Left hindlimb (tissue), 1 donor: ENCODE measurements at places on chromosomes 5 and 9.

DNA sequence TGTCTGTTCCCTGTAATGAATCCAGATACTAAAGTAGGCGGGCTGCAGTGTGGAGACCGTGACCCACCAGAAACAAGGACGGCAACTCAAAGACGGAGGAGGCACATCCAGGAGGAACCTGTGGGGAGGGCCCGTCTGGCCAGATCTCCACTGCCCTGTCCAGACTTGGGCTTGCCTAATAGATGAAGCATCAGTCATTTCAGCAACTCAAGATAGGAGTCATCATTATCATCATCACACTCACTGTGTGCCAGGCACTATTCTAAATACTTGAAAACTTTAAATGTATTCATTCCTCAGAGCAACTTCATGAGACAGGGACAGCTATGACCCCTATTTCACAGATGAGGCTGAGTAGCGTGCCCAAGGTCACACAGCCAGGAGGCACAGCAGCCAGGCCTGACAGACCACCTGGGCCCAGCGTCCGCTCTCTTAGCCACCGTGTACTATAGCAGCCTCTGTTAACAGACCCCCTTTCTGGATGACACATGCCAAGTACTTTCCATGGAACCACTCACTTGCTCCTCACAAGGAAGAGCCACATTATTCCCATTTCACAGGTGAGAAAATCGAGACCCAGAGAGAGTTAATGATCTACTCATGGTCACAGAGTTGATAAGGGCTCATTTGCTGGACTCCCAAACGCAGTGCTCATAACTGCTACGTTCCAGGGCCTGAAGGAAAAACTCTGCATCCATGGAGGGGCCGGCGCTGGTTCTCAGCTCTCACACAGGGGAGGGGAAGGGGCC lies 4.9 kb upstream of the IL4 start:
- DNase-seq: no peak

DNA sequence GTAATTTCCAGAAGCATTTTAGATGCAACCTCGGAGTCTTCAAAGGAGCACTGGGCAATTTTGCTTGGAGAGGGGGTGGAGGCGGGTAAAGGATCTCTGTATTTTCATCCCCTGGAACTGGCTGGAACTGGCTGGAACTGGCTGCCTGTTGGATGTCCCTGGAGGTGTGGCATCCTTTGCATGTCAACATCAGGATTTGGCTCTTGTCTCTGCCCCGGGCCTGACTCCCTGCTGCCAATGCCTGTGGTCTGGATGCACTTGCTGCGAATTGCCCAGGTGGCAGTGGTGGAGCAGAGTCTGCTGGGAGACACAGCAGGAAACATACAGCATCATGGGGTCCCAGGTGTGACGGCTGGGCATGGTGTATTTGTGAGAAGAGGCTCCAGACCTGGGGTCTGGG lies 391.3 kb downstream of the GADD45G start:
- no peak for DNase-seq

DNA sequence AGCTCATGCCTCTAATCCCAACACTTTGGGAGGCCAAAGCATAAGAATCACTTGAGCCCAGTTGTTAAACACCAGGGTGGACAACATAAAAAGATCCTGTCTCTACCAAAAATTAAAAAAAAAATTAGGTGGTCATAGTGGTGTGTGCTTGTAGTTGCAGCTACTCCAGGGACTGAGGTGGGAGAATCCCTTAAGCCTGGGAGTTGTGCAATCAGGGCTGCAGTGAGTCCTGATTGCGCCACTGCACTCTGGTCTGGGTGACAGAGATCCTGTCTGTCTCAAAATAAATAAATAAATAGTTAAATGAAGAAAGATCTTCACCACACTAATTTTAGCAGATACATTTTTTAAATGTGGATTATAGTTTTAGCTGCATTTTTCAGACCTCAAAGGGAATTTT lies 433.2 kb downstream of the MAT2B start:
- DNase-seq: no peak

GRCh38 chr5:55232985-55233928 lies at the start of gene CCNO:
Gene CCNO, minus strand, starts transcription at chr5:55233608. Its CDS starts 85 bp downstream, at chr5:55233523.
- DNase-seq: peak; percentile 77

- no peak for DNase-seq
Observed at GRCh38 chr5:1193591-1193985, 7.8 kb upstream of the SLC6A19 start.

GRCh38 chr9:135976944-135977343 lies 15.8 kb upstream of the UBAC1 start:
- DNase-seq: peak; percentile 70
